ENCODE measurements at places on chromosomes 12 and 14.

DNA sequence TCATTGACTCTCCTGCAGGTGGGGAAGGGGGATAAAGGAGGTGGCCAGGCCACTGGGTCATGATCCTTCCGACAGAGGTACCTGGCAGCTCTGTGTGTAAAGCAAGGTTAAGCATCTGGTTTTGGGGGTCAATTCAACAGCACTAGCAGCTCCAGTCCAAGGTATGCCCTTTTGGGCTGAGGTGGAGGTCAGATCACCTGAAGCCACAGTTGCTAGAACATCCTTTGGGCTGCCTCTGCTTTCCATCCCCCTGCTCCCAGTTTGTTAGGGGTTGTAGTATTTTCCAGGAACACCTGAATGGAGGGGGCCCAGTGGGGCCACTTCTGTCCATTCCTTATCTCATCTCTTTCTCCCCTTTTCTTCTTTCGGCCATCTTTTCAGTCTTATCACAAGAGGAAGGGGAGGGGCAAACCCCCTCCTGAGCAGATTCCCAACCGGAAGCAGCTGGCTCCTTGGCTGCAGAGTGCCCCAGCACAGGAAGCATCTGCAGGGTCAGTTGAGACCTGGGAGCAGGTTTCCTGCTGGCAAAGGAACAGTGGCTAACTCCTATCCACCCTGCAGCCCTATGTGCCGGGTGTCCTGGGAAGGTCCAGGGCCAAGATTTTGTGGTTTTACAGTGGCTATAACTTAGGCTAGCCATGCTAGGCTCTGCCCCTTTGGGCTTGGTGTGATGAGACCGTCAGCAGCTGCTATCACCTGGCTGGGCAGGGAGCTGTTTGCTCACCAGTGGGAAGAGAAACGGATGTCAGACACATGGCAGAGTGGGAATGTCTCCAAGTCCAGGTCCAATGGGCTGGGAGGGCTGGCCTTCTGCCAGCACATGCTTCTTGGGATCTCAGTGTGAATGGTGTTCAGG lies 40.2 kb downstream of the SH2B3 start:
- peak; percentile 77 for DNase-seq

GRCh38 chr12:12889701-12890100 lies 1.7 kb upstream of the GPRC5A start:
- no peak for DNase-seq

- DNase-seq, result no peak
These were observed 3.5 kb downstream of the TTC6 start for GRCh38 chr14:37598747-37599506.

- DNase-seq, result no peak
These were observed 142.4 kb downstream of the DACT1 start for GRCh38 chr14:58780185-58780584.

- DNase-seq, result no peak
These were observed 1.6 kb downstream of the CBLN3 start for GRCh38 chr14:24427537-24428508.

GRCh38 chr12:116093915-116094314 lies 183.6 kb downstream of the MED13L start:
- no peak for DNase-seq

GRCh38 chr14:100567009-100567876 lies 20.0 kb downstream of the BEGAIN start:
- DNase-seq, result no peak

DNA sequence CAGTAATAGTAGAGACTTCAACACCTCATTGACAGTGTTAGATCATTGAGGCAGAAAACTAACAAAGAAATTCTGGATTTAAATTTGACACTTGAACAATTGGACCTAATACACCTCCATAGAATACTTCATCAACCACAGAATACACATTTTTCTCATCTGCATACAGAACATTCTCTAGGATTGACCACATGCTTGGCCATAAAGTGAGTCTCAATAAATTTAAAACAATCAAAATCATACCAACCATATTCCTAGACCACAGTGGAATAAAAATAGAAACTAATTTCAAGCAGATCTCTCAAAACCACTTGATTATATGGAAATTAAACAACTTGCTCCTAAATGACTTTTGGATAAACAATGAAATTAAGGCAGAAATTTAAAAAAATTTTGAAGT lies 82.3 kb downstream of the SLC38A4 start:
- DNase-seq, result no peak

- peak; percentile 82 for DNase-seq
These were observed 39.1 kb upstream of the INF2 start for GRCh38 chr14:104650057-104650980.

DNA sequence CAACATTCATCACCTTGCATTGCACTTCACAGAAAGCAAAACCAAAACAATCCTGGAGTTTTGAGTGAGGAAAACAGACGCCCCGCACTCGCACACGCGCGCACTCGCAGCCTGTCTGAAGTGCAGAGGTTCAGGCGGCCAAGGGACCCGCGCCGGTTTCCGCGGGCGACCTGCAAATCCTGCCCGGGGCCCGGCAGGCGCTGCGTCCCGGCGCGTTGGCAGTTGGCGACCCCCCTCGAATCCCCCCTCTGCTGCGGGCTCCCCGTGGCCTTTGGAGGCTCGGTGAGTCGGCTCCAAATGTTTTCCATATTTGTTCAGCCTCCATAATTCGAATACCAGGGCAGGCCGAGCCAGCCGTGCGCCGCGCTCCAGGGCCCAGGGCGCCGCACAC lies at the start of gene SSPN:
SSPN (plus strand) TSS at position 324 of the 391 bp plus-strand sequence. CDS start 100 bp downstream, outside the sequence.
- no peak for DNase-seq

DNA sequence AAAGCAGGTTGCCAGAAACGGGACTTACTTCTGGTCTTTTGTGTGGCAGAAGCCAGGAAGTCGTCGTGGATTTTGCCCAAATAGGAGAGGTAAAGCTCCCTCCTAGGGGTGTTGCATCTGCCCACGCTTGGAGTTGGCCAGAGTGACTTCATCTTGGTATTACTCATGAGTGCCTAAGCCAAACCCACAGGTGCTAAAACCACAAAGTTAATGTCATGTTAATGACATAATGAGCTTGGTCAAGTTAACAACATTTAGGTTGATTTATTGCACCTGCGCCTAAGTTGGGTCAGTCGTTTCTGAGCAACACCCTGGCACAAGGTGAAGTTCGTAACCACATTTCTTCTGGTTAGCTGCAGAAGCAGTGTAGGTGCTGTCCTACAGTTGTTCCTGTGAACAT lies 225.2 kb downstream of the FUT8 start:
- no peak for DNase-seq

DNA sequence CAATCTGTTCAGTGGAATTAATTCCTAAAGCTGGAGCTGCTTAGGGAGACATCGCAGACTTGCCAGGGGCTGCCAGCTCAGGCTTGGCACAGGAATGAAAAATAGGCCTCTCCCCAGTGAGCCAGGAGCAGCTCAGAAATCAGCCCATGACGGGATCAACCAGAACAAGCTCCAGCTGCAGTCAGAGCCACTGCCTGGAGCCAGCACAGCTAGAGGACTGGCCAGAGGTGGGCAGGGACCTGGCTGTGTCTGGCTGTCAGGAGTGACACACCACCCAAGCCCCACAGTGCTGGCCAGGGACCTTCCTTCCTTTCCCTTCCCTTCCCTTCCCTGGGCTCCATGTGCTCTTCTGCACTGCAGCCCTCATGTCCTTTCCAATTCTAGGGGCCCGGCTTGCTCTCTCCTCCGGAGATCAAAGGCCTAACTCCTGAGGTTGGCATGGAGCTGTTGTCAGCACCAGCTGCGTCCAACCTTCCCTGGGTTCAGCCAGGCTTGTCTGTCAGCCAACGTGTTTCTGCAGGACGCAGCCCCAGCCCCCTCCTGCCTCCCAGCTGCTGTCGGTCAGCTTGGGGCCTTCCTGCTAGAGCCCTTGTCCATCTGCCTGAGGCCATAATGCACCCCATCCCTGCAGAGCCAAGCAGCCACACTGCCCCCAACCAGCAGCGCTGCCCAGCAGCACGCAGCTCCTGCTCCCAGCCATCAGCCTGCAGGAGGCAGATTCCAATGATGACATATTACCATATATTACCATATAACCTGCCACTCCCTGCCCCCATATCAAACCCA lies 149.3 kb downstream of the CALM1 start:
- DNase-seq, result no peak

GRCh38 chr12:81558031-81558430 lies 201.1 kb downstream of the PPFIA2 start:
- no peak for DNase-seq

DNA sequence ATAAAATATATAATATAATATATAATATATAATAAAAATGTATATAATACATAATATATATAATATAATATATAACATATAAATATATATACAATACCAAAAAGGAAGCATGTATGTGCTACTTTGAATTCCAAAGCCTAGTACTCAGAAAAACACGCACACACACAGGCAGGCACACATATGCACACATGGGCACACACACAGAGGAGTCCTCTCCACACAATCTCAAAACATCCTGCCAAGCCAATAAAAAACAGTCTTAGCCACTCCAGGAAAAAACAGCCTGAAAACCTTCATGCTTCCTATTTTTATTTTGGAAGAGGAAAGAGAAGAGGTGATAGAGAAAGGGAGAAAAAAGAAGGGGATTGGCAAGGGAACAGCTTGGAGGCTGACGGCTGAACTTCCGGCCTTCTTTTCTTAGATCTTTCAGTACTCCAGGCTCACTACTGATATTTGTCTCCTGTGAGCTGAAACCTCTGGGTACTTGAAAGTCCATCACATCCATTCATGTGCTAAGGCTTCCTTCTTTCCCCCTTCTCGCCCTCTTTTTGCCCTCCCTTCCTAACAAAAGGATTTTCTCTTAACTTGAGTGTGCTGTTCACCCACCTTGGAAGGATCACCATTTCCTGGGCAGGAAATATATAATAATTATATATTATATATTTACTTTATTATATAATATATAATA lies 394.2 kb downstream of the NUAK1 start:
- no peak for DNase-seq

- no peak for DNase-seq
These were observed 29.5 kb downstream of the TSPAN8 start for GRCh38 chr12:71128191-71128788.

GRCh38 chr12:69007855-69008351 lies 74.9 kb upstream of the CPM start:
- DNase-seq, result no peak

DNA sequence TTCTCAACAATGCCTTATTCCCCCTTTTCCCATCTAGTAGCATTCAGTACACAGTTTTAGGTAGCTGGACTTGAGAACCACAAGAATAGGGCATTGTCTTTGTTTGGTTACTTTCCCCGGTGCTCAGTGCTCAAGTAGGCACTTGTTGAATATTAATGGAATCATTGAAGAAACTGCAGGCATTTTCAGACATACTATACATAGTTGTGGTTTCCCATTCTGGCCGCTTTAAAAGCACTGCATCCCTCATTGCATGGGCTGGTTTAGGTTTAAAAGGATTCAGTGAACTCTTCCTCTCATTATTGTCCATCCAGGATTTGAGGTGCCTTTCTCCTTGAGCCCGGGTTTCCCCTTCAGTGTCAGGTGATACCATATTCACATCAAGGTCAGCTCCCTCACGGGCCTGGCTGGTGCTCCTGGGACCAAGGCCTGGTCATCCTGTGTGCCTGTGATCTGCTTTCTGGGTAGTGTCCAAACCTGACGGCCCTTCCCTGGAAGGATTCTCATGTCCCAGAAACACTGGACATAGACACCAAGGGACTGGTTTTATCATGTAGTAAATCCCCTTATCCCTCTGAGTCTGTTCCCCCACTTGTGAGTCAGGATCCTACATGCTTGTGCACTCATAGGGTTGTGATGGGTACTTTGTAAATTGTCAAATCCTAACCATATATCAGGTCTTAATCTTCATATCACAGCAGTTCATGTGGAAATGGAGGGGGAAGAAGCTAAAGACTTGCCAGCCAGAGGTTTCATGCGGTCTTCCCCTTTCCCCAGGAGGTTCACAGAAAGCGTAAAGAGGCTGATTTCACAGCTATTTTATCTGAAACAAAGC lies 7.4 kb downstream of the TCP11L2 start:
- no peak for DNase-seq

DNA sequence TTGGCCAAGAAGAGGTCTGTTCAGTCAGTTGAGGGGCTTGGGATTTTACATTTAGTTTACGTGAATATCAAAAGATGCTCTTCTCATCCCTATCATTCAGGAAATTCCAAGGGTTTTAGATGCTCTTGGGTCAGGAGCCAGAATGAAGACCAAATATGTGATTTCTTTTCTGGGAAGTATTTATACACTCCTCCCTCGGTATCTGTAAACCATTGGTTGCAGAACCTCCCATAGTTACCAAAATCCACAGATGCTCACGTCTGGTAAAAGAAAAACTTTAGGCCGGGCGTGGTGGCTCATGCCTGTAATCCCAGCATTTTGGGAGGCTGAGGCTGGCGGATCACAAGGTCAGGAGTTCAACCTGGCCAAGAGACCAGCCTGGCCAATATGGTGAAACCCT lies 75.9 kb downstream of the TNFAIP2 start:
- DNase-seq, result no peak

DNA sequence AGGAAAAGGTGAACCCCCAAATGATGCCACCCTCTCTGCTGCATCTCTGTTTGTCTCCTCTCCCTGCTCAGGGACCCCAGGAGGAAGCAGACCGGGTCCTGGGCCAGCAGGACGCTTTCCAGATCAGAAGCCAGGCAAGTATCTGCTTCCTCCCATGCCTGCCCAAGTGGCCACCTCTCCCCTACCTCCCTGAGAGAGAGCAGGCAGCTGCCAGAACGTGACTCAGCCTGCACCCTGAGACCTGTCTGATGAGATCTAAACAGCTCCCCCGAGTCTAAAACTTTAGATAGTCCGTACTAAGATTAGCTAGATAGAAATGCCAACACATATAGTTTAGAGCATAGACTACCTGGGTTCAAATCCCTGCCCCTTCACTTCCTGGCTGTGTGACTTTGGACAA lies 31.2 kb upstream of the OAS1 start:
- DNase-seq, result no peak

DNA sequence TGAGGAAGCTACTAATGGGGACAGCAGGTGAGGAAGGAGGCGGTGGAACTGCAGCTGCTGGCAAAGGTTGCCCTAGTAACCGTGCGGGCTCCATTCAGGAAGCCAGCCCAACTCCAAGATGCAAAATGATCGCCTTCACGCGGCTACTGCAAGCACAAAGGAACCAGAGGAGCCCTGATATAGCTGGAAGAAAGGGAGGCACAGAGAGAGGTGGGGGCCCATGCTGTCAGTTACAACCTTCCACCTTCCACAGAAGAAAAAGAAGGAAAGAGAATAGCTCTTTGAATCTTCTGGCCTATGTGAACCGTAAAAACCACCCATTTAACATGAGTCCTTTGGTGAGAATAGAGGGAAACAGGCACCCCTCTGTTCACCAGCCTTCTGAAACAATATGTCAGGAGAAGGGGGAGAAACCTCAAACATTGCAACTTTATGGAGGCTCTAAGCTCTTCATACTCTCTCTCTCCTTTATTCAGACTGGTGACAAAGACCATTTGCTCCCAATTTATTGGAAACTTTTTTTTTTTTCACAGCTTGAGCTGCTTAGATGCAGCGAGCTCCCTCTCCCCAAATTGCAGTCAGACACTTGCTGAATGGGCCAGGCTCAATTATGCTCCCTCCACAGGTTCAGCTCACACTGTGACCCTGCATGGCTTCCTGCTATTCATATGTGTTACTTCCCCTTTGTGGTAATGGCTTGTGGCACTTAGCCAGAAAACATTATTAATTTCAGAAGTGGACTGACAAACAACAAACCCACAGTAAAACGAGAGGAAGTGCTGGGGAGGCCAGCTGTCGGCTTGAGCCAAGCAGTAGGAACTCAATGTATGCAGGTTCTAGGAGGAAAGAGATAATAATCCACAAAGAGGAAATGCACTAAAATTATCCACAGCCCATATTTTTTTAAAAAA lies 6.2 kb downstream of the DUSP6 start:
- DNase-seq, result peak; percentile 99
